ENCODE measurements at places on chromosomes 3 and 15.

GRCh38 chr3:114615523-114616085 lies 321.8 kb downstream of the TIGIT start:
- DNase-seq = no peak

- no peak for DNase-seq
These were observed 200.8 kb upstream of the SLCO3A1 start for GRCh38 chr15:91652610-91653207.

- DNase-seq = no peak
These were observed 69.9 kb downstream of the DENND4A start for GRCh38 chr15:65722191-65722590.

GRCh38 chr3:147301781-147302180 lies 104.6 kb downstream of the ZIC4 start:
- DNase-seq = no peak

DNA sequence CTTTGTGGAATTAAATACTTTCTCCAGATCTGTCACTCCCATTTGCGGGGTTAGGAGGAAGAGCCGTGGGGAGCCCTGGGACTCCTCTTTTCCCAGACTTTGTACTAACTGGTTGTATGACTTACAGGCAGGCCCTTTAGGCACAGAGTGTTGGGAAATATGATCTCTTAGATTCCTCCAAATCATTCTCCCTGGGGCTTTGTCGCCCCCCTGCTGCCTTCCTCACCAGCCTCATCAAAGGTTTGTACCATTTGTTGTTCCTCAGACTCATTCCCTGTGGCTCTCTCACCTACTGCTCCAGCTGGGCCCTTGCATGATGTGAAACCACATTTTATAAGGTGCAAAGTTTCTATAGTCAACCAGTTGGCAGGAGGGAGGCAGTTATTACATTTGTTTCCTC lies 56.4 kb downstream of the CRYGS start:
- DNase-seq = no peak

DNA sequence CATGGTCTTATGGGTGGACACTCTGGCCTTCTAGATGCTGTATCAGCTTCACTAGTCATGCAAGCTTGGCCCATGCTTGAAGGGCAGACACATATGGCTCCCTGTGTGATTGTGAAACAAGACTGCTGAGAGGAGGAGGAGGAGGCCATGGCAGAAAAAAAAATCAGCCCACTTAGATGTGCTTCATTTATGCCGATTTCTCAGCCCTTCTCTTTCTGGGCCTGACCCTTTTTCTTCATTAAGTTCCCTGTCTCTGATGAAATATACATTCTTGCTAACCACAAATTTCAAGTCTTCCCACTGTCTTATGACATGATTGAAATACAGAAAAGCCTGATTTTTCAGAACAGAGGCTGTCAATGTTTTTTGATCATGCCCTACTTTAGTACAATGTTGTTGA lies 213.0 kb upstream of the FEZF2 start:
- no peak for DNase-seq

DNA sequence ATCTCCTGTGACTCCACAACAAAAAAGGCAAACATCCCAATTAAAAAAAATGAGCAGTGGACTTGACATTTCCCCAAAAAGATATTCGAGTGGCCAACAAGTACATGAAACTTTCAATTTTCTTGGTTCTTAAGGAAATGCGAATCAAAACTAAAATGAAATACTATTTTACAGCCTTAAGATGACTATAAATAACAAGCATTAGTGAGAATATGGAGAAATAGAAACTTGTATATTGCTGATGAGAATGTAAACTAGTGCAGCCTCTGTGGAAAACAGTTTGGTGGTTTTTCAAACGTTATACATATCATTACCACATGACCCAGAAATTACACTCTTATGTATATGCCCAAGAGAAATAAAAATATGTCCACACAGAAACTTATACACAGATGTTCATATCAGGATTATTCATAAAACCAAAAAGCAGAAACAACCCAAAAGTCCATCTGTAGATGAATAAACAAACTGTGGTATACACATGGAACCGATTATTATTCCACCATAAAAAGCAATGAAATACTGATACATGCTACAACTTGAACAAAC lies 153.2 kb upstream of the GPR149 start:
- DNase-seq = no peak

- DNase-seq = no peak
These were observed 261.3 kb upstream of the TLE3 start for GRCh38 chr15:70358871-70359647.

DNA sequence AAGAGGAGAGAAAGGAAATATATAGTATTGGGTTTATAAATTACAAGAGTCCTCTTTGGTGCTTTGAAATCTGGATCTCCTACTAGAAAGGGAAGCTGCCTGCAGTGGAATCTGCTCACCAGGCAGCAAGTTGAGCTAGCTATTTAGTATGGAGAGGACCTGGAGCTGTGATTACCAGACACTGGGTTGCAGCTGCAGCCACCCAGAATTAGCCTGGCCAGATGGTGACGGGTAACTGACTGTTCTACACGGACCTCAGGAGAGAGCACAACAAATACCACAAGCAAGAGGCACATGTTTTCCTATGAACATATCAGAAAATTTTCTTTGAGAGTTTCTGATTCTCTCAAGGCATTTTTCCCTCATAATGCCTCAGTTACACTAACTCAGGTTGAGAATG lies 46.5 kb downstream of the SYNPR start:
- no peak for DNase-seq

DNA sequence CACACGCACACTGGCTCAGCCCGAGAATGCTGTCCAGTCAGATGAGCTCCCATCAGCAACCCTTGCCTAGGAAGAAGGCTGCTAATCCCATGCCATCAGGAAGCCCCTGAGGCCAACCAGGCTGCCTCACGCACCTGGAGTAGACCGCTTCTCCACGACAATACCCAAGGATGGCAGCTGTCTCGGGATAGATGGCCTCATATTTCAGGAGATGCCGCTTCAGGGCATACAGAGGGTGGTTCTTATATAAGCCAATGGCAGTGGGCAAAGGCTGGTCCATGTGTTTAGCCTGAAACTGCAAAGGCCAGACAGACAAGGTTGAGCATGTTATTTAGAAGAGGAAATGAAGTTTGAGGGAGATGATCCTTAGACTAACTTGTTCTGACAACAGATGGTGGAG lies 22.2 kb downstream of the XPC start:
- DNase-seq = no peak

DNA sequence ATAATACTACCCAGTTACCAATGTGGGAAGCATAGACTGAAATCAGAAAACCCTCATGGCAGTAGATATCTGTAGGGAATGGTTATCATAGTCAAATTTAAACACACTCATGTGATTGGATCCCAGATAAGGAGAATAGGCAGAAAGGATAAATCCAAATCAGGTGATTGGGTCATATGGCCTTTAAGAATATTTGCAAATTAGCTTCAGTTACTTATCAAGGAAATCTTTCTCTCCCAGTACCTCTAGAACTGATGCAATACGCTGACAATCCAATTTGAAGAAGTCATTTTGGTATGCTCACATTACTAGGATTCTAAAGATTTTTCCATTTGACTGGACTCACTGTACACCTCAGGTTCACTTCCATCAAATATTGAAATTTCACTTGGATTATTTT lies 87.7 kb upstream of the MNS1 start:
- no peak for DNase-seq

GRCh38 chr15:94186770-94187331 lies 44.5 kb upstream of the MCTP2 start:
- DNase-seq = no peak

DNA sequence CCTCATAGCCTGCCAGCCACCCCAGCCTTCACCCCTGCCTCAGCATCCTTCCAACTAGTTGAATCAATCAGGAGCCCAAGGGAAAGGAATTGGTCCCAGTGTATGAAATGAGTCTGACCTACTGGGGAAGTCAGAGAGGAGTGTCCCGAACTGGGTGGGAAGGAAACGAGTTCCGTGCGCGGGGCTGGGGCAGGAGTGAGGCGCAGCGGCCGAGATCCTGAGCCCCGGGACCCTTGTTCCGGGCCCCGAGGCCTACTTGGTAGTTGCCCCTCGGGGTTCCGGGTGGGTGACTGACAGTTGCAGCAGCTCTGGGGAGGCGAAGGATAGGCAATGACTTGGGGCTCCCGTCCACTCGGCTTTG lies 1.1 kb upstream of the PLCL2 start:
- no peak for DNase-seq

- DNase-seq = peak; percentile 51
These were observed 5.0 kb downstream of the ABTB1 start for GRCh38 chr3:127677541-127678314.

GRCh38 chr3:141430316-141430715 lies 56.5 kb upstream of the RASA2 start:
- no peak for DNase-seq

DNA sequence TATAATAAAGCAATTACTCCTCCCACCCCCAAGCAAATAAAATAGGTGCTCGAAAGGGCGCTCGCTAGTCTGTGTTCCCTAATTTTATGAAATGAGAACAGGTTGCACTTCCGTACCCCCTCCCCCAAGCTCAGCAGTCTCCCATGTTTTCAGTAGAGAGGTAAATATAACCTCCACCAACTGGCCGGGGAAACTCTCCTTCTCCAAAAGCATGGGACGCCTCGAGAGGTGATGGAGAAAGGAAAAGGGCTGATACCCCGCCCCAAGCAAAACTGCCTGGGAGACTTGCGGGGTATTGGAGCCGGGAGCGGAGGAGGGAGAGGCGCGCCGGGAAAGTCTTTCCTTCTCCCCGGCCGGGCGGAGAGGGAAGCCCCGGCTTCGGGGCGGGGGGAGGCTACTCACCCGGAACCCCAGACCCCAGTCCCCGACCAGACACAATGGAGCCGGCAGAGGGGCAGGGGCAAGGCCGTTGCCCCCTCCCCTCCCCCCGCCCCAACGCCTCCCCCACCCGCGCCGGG lies 605 bp downstream of the DCUN1D1 start:
- peak; percentile 72 for DNase-seq

DNA sequence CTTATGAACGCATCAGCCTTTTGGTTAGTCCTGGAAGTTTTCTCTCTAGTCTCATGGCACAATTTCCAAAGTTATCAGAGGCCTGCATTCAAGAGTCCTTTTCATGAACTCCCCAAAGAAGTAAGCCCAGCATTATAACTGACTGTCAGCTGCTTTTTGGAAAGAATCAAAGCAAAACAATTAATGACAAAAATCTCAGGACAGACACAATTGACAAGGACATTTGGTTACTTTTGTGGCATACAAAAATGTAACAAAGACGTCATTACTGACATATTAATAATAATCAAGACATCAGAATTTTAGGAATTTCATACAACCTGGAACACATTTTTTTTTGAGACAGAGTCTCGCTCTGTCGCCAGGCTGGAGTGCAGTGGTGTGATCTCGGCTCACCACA lies 21.2 kb downstream of the KATNBL1 start:
- DNase-seq = no peak

DNA sequence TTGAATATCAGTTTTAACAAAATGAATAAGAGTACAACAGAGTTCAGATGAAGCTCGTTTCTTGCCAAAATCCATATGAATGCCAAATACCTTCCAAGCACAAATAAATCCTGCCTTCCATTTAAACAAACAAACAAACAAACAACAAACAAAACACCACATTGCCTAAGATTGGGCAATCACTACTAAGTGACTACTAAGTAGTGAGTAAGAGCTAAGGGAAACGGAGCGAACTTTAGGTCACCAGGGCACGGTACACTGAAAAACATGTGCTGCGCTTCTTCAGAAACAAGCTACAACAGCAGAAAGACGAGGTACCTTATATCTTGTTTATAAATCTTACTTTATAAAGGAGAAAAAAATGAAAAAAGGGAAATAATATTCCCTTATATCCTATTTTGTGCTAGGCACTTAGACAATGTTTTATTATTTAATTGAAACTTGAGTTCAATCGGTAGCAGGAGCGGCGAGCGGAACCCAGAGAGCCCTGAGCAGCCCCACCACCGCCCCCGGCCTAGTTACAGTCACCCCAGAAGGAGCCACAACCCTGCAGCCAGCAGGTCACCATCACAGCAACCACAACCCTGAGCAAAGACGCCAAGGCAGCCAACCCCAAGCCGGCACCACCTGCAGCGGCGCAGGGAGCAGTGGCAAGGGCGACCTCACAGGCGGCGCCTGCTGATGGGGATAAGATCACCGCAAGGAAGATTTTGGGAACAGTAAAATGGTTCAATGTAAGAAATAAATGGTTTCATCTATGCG lies 216.9 kb downstream of the ZBTB20 start:
- no peak for DNase-seq

- DNase-seq = no peak
These were observed 128.0 kb downstream of the LRIG1 start for GRCh38 chr3:66372681-66373350.

DNA sequence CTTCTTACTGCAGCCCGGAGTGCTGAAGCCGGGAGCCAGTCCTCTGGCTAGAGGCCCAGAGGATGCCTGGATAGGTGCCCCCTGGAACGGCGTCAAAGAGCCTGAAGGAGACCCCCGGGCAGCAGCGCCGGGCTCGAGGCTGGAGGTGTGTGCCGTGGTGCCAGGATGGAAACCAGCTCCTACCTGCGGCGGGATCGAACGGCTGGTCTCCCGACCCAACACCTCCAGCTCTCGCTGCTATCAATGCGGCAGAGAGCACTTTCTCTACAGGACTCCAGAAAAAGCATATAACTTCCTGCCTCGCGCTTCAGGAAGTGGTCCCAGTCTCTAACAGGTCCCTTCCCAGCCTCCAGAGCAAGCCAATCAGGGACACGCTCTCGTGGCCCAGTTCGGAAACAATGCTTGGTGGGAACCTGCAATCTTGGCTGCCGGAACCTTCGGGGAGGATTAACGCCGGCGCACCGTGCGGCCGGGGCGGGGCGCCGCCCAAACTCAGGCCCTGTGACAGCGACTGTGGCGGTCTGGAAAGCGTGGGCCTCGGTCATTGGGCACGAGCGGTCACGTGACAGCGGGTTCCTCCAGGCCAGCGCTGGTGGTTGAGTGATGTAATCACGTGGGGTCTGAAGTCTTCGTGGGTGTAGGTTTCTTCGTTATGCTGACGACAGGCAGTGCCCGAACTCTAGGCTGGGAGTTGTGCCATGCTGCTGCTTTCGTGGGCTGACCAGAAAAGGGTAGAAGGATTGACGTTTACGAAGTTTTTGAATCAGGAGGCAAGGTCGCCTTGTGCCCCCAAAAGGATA lies at the start of gene SLC33A1:
SLC33A1 (minus strand) TSS at position 287 of the 800 bp plus-strand sequence. CDS start 430 bp downstream, outside the sequence.
- DNase-seq = peak; percentile 100

- DNase-seq = peak; percentile 61
These were observed 1.8 kb downstream of the CXCR6 start for GRCh38 chr3:45944830-45945620.

- no peak for DNase-seq
These were observed 526 bp downstream of the GPD1L start for GRCh38 chr3:32106929-32107362.
